Stimulated activated CD4-positive, alpha-beta T cell treated with anti-CD3 and anti-CD28 coated beads, Interleukin-15, amount 100 ng/mL, for 1 hour (primary cell): ENCODE measurements at places on chromosomes 6 and 20.

DNA sequence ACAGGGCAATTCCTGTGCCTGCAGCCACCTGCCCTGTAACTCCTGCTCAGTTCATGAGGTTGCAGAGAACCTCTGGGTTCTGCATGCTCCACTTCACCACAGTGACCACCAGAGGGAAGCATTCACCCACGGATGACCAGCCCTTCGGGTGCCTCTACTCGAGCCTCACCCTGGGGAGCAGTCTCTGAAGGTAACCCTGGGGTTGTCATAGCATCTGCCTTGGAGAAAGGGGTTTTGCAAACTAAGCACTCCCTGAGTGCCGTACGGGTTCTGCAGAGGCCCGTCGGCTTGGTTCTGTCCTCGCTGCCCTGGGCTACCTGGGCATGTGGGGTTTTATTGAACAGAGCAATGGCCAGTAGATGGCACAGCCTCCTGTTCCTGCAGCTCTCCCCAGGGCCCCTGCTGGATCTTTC, 10.2 kb upstream of the CST5 start:
- peak; percentile 19 for DNase-seq

- DNase-seq: no peak
Measured at GRCh38 chr20:2141600-2142575, 40.3 kb downstream of the STK35 start.

DNA sequence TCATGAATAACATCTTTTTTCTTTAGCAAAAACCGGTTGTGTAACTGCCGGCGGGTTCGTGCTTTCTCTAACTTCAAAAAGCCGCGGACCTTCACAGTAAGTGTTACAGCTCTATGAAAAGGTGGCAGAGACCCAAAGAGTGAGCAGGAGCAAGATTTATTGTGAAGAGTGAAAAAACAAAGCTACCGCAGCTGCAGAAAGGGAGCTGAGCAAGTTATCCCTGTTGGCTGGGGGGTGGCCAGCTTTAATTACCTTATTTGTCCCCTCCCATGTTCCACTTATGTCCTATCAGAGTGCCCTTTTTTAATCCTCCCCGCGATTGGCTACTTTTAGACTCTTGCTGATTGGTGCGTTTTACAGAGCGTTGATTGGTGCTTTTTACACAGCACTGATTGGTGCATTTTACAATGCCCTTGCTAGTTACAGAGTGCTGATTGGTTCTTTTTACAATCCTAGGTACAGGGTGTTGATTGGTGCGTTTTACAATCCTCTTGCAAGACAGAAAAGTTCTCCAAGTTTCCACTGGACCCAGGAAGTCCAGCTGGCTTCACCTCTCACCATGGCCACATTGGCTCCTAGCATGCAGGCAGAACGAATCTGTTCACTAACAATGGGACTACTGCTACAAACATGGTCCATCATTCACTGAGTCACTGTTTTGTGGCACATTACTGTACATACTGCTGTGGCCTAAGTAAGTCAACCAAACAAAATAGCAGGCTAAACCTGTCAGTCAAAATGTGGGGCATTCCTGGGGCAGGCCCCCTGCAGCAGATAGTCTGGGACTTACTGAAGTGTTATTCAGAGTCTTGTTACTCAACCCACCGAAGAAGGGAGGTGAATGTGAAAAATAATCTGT, 52.8 kb downstream of the MYLIP start:
- no peak for DNase-seq

- no peak for DNase-seq
Measured at GRCh38 chr20:62685781-62686555, 22.7 kb upstream of the NTSR1 start.

- DNase-seq: no peak
Measured at GRCh38 chr6:52588087-52588709, 11.3 kb upstream of the TRAM2 start.

DNA sequence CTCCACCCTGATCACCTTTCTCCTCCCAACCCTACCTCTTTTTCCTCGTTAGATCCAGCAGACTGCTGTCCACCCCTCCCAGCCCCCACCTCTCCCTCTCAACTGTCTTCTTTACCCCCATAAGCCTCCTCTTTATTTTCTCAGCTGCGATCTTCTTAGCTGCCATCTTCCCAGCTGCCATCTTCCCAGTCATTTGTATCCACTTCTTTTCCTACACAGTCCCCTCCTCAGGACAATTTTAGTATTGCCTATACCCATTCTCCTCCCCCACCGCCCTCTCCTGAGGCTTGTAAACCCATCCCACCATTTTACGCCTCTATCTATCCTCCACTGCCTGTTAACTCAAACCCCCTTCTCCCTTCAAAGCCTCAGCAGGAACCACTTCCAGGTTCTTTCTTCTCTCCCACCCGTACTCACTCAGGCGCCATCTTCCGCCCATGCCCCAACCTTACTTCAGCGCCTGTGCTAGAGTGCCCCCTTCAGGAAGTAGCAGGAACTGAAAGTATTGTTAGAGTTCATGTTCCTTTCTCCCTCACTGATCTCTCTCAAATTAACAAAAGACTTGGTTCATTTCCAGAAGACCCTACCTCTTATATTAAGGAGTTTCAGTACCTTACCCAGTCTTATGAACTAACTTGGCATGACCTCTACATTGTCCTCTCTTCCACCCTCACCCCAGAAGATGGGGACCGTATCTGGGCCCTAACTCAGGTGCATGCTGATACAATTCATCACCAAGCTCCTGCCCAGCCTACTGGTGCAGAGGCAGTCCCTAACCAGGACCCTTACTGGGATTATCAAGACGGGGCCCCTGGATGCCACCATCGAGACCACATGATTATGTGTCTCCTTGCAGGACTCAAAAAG, 236.0 kb downstream of the ADGRG6 start:
- DNase-seq: no peak

DNA sequence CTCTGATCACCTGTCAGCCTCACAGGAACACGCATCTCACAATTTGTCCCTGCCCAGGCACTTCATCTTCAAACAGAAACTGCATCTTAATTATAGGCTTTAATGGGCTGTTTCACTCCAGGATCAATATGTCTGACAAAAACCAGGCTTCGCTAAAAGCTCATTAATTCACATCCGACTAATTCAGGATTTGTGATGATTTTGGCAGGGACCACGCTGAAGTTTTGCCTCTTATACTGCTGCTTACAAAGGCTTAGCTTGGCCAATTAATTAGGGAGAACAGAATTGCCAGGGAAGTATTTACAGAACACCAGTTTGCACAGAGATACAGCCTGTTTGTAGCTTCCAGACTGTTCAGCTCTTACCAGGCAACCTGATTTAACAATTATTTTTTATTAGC, 541.0 kb upstream of the SPTLC3 start:
- DNase-seq: no peak

DNA sequence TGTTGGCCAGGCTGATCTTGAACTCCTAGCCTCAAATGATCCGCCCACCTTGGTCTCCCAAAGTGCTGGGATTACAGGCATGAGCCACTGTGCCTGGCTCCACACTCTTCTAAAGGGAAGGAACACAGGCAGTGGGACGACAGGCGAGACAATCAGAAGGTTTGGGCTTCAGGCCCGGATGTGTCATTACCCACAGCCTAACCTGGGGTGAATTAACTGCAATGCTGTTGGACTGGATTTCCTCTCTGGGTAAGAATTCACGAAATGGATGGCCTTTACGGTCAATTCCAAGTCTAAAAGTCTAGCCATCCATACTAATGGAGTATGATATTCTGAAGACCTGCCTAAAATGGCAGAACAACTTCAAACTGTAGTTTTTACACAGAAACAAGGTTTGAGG, 83.7 kb upstream of the CCDC28A start:
- DNase-seq: no peak

DNA sequence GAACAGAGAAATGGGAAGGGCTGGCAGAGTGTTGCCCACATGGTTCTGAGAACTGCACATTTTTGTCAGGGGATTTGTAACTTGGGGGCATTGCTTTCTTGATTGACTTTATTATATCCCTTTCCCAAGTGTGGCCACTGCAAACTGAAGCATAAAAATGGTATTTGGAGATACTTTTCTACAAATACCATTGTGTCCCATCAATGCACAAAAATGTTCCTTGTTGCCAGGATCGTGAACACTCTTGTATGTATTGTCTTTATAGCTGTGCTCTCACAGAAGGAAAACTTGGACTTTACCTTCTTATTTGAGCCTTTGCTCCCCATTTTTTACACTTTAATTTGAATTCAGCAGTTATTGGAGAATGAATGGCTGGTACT, 57.1 kb upstream of the C20orf144 start:
- no peak for DNase-seq

DNA sequence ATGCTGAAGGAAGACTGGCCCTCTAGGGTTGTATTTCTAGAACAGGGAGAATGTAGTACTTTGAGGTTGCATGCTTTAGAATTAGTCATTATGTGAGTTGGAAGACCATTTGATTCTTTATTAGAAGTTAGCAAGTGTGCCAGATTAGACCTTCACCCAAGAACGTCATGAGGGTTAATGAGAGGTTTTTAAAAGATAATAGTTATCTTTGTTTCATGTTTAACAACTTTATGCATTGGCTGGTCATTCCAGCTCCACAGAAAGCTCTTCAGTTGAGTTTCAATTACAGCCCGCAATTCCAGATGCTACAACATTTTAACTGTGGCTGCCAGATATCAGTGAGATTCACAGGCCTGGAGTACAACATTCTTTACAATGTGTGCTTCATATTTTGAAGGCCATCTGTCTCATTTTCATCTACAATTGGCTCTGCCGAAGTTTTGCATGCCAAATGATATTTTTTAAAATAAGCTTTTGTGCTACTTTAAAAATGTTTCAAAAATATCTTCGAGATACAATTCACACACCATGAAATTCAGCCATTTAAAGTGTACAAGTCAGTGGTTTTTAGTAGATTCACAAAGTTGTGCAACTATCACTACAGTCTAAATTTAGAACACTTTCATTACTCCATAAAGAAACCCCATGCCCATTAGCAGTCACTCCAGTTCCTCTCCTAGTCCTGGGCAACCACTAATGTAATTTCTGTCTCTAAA, 61.1 kb upstream of the FBXO30 start:
- DNase-seq: no peak

- no peak for DNase-seq
Measured at GRCh38 chr20:36155991-36156390, 1.5 kb downstream of the EPB41L1 start.

GRCh38 chr6:81938991-81939732, 186.7 kb upstream of the TENT5A start:
- DNase-seq: no peak

DNA sequence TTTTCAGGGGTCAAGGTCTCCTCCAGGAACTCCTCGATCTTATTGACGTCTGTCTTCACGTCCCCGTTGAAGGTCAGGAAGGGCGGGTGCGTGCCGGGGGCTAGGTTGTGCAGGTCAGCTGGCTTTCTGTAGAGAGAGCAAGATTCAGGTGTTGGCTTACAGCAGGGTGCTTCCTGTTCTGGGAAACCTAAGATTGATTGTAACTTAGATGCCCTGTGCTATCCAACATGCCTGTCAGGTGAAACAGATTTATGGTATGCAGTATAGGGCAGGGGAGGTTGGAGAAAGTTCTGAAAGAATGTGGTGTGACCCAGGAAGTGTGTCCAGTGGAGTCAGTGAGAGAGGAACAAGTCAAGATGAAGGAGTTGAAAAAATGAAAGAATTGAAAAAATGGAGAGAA, 66.4 kb downstream of the CLIC5 start:
- DNase-seq: no peak

DNA sequence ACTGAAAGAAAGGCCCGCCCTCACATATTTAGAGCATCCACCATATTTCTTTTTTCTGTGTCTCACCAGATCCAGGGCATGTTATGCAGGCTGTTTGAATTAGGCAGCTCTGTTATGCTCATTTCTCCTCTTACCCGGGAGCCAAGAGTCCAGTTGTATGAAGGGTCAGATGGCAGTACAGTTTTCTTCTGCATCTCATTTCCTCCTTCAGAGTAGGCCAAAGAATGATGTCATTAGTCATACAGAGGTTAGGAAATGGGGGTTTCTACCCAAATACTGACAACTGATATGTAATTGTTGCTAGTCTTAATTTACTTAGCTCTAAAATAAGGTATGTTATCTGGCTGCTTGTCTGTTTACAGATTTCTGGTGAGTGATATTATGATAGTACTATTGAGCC, 130.8 kb downstream of the SOBP start:
- no peak for DNase-seq

DNA sequence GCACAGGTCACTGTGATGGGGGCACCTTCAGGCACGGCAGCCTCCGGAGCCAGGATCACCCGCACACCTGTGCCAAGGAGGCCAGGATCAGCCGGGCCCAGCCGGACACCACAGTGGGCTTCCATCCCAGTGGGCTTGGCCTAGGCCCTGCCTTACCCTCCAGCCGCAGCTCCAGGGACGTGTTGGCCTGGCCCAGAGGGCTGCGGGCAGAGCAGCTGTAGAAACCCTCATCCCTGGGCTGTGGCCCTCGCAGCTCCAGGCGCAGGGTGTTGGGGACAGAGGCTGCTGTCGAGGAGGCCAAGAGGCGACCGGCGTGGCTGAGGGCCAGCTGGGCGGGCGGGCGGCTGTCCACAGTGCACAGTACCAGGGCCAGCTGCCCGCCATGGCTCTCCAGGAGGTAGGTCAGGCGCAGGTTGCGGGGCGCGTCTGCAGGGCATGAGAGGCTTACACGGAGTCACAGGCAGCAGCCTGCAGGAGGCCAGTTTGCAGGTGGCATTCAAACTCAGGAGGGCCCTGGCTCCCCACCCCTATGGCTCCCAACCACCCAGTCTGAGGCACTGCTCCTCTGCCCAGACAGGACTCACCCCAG, 11.0 kb upstream of the ADAM33 start:
- no peak for DNase-seq

GRCh38 chr20:46627234-46627633, 24.0 kb downstream of the SLC13A3 start:
- no peak for DNase-seq

DNA sequence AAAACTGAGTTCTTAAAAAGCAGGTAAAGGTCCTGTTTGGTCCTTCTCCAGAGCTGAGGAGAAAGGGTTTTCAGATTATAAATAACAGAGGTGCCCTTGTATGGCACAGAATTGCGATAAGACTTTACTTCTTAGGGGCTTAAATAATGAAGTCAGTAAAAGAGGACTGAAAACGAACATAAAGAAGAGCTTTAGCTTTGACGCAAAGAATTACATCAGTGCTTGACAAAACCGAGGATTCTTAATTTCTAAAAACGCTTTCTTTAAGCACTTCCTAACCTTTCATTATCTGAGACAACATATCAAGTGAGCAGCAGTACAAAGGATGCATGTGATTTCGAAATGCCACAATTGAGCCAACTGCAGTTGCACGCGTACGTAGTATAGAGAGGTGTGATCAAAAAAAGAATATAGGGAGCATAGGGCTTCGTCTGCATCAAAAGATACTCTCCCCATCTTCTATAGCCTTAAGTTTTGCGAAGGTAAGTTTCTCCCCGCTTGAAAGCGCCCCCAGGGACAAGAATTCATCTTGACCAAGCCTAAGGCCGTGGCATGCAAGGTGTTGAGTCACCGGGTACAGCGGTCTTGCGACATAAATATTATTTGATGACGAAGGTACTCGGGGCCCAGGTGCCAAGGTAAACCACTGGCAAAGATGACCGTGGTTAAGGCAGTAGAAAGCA, 778 bp upstream of the LOC128125822 start:
- DNase-seq: no peak

DNA sequence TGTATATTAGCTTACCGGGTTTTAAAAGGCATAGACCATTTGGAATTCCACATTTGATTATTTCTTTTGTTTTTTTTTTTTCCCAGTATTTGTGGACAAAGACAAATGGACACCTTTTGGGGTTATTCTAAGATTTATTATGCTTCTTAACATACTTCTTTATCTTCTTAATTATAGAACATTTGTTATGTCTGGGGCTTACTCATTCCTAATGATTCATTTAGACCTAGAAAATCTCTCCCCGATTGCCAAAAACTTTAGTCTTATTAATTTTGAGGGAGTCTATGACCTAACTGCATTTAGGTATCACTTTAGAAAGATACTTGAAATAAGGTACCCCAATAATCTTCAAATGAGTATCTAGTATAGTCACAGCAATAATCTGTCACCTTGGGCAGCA, 170.7 kb upstream of the PREP start:
- no peak for DNase-seq
